Skin of body (tissue), 3 donors: ENCODE measurements at places on chromosomes 11 and 22.

GRCh38 chr11:122103321-122103720 lies 12.7 kb downstream of the BLID start:
- no peak for DNase-seq

- DNase-seq: no peak
These were observed 100.4 kb upstream of the TOP3B start for GRCh38 chr22:22082960-22083359.

DNA sequence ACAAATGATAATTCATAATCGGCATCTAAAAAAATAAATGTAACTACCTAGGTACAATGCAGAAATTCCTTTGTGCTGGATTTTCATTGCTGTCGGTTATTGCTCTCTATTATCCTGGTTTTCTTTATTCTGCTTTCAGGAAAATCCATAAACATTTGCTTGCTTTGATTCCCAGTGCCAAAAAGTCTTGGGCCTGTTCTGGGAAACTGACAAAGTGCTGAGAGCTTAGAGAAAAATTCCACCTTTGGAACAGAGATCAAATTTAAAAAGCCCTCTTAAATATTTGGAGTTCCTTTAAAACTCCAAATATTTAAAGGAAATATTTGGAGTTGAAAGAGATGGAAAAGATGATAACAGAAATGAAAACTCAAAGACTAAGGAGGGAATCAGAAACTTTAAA lies 87.3 kb upstream of the ZBED5 start:
- no peak for DNase-seq

DNA sequence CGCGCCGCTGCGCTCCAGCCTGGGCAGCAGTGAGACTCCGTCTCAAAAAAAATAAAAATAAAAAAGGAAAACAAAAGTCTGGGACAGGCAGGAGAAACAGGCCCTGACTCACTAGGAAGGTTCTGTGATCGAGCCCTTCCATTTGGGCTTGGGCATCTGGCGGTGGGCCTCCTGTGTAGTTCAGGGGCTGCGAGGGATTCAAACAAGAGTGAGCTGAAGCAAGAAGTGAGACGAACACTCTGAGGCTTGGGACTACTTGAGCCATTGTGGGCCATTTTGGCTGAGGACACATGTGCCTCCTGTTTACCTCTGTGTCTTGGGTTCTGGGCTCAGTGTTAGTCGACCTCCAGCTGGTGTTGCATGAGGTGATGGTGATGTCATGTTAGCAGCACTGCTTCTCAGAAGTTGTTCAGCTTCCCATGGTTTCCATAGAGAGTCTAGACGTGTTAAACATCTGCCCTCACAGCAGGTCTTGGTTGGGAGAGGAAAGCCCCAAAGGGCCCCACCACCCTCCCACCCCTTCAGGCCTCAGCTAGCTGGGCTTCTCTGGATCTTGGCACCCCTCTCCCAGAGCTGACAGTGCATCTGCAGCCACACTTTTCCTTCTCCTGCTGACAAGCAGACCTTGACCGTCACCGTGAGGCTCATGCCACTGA lies 57.8 kb downstream of the MED15 start:
- peak; percentile 29 for DNase-seq

GRCh38 chr11:116696381-116696941 lies 76.3 kb downstream of the BUD13 start:
- no peak for DNase-seq

GRCh38 chr22:19821523-19822300 lies 33.0 kb downstream of the GNB1L start:
- DNase-seq: no peak

DNA sequence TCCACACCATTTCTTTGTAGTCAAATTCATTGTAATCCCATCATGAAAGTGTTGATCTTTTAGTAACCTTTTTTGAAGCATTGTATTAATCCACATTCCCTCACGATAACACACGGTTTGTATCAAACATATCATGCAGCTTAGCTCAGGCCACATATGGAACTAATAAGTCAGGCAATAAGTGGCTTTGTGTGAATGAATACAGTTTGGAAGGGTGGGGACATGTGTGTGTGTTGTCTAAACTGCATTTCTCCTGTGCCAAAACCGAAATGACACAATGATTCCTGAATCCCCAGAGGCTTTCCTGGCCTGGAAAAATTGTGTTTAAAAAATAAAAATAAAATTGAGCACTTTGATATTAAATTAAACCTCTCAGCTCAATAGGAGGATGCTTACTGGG lies 98.3 kb downstream of the WNT11 start:
- peak; percentile 89 for DNase-seq

DNA sequence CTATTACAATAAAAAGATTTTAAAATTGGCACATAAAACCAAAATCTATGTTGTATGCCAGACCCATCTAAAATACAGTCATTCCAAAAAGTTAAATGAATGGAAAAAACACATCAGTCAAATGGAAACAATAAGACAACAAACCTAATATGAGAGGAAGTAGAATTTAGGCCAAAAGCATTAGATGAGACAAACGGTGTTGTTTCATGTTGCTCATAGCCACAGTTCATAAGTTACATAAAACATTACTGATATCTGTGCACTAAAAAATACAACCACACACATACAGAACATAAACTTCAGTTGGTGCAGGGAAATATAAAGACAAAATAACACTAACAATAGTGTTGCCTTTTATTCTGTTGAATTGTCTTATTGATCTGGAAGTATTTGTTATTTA lies 661.9 kb downstream of the CNTN5 start:
- no peak for DNase-seq
